DMS79 treated with DMSO at 0.1 percent for 48 hours (cell line): ENCODE measurements at places on chromosomes 4 and X.

- peak; percentile 1 for DNase-seq
Observed at GRCh38 chrX:45771560-45772340, 571.1 kb upstream of the DIPK2B start.

- DNase-seq = no peak
Observed at GRCh38 chrX:148913971-148914370, 413.6 kb downstream of the AFF2 start.

DNA sequence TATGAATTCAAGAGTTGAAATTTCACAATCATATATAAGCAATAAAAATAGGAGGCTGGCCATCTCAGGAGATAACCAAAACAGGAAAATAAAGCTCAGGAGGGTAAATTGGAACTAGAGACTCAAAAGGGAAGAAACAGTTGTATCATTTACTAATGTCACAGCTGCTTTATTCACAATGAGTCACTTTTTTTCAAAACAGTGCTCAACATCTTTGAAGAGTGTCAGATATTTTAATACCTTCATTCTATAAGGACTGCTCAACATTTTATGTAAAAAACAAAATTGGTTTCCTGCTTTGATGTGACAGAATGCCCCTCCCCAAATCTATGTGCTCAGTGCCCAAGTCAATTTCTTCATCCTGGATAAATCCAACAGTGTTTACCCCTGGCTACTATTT is 97.7 kb downstream of the DDX60 start:
- DNase-seq = no peak

DNA sequence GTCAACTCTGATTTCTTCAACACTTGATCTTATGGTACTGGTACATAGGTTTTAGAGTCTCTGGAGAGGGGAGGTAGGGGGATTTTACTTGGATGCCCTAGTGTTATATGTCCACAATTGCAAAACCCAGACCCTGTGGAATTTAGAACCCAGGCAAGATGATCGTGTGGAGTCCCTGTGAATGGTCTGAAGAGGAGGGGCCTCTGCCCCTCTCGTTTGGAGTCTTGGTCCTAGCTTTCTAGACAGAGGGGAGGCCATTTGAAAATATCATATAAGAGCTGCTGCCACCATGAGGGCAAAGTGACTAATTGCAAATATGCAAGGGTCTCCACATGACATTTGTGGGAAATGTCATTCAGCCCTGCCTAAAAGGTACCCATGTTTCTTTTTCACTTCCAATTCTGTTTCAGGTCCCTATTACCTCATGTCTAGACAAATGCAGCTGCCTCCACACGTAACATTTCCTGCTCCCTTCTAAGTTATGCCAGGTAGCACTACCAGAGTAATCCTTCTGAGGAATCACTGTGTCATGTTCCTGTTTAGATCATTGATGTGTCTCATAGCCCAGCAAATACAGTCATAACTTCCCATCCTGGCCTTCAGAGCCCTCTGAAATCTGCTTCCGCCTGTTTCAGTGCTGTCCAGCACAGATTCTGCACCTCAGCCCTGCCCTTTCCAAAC is 126.8 kb downstream of the KLHL8 start:
- peak; percentile 44 for DNase-seq

- DNase-seq = no peak
Observed at GRCh38 chrX:38166478-38167083, 54.1 kb downstream of the SRPX start.

DNA sequence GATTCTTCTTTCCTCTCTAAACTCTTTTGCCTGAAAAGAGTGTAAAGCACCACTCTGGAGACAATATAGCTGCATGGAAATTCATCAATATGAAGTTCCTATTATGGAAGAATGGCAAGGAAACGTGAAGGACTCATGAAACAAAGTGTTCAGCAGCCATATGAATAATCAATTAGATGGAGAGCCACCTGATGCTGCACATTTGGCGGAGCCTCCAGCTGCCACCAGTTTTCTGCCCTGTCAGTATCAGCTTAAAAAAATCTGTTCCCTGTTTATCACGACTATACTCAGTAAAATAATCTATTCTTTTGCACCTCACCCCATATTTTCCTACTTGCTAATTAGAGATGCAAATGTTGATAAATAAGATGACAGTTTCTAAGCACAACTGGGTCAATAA is 276.0 kb downstream of the UNC5C start:
- no peak for DNase-seq

- no peak for DNase-seq
Observed at GRCh38 chrX:13545726-13546125, 23.7 kb upstream of the EGFL6 start.

DNA sequence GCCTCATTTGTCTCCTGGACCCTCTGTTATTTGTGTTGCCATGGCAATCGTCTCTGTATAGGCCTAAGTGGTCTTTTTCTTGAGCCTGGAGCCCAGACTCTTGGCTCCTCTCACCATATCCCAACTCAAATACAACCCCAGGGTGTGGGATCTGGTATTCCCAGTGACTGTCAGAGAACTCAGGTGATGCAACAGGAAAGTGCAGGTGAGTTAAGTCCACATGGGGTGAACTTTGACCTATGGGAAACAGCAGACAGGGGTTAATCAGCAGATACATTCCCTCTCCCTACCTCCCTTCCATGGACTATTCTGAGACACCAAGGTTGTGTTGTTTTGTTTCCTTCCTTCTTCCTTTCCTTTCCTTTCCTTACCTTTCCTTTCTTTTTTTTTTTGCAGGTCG is 130.9 kb upstream of the RPS6KA3 start:
- DNase-seq = no peak

GRCh38 chr4:108377021-108377420 is 208.3 kb upstream of the LEF1 start:
- no peak for DNase-seq

DNA sequence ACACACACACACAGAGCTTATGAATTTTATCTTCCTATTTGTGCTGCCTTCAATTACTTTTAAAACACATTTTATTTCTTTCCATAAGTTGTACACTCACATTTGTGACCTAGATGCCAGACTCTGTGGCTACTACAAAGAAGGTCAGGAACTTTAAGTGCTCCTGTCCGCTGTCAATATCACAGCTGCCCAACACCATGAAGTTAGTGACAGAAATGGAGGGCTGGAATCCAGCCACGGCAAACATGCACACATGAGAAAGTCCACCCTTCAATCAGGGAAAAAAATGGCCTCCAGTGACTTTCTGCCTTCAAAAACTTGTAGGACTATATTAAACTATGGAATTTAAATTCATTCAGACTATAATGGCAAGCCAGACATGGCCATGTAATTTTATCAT is 334.4 kb upstream of the FSTL5 start:
- DNase-seq = no peak

DNA sequence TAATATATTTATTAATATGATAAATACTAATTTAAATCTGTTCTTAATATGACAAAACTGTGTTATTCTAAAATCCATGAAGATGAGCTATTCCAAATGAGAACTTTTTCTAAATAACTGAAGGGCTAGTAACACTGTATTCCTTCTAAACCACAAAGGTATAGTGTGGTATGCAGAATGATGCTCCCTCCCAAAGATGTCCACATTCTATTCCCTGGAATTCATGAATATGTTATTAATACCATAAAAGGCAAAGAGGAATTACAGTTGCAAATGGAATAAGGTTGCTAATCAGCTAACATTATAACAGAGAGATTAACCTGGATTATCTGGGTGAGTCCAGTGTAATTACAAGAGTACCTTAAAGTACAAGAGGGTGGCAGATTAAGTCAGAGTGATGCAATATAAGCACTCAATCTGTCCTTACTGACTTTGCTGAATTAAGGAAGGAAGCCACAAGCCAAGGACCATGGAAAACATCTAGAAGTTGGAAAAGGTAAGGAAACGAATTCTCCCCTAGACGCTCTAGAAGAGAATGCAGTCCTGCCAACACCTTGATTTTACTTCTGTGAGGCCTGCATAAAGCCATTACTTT is 20.7 kb upstream of the MAB21L2 start:
- DNase-seq = no peak

DNA sequence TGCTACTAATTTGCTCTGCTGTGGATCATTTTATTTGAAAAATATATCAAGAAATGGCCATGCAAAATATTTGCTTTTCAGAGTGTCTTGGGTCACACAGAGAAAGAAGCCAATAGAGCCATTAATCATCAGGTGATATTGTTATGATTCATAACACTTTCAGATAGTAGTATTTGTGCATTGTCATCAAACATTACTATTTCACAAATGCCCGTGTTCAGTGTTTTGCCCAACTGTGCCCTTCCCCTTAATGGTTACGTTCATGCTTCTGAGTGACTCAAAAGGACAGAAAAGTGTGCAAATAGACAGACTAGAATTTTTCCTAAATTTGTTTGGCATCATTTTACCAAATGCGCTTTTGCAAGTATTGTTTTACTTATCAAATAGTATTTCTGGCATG is 46.5 kb downstream of the PHOX2B start:
- no peak for DNase-seq

GRCh38 chr4:53195815-53196661 is 169.8 kb downstream of the SCFD2 start:
- no peak for DNase-seq

- DNase-seq = no peak
Observed at GRCh38 chr4:16706251-16706650, 192.2 kb downstream of the LDB2 start.

DNA sequence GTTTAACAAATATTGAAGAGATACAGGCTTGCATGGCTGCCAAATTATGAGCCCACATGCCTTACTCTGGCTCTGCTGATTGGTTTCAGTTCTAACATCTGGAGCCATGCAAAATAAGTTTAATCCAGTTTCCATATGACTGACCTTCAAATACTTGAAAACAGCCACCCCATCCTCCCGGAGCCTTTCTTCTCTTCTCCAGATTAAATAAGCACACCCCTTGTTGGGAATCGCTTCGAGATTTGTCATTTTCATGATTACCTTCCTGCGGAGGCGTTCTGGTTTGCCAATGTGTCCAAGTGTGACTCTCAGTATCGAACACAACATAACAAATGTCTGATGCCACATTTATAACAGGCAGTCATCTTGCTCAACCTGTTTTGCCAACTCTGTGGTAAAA is 101.6 kb upstream of the JADE1 start:
- DNase-seq = no peak

DNA sequence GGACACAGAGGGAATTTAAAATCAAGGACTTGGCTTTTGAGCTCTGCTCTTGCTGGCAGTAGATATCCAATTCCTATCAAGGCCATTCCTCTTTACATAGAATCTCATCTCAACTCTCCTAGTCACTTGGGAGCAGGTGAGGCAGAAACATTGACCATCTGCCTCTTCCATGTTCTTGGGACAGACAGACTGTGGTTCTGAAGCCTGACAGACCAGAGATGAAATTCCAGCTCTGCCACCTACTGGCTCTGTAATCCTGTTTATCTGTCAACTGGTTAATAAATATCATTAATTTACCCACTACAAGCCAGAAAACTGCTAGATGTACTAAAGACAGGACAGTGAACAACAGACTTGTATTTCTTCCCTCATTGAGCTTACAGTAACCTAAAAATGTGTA is 300.8 kb downstream of the ADGRL3 start:
- no peak for DNase-seq

DNA sequence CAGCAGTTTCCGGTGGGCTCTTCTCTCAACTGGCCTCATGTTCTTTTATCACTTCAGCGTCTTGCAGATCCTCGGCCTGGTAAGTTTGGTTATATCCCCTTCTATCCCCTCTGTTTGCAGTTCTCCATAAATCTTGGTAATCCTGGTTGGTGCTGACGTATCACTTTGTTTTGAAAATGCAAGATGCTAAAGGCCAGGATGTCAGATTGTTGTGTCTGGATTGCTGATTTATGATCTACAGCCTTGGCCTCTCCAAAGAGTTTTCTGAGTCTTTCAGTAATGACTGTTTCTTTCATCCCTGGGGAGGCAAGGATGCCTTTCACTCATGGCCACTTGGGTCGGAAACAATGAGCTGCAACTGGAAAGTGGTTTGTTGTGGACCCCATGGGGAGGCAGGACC is 146.4 kb downstream of the AMMECR1 start:
- DNase-seq = no peak

DNA sequence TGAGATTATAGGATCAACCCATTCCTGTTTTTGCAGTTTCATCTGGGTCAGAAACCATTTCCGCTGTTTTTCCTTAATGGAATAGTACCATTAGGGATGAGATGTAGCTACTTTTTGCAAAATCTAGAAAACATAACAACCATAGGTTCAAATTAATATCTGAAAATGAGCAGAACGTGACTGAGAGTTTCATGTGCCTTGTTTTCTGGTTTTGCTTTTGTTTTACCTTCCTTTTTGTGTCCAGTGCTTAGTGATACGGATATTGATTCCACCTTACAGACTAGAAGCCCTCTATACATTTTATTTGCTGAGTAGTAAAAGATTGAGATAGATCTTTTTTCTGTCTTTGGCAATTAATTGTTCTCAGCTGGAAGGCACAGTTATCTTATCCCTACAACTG is 46.5 kb downstream of the SNX25 start:
- no peak for DNase-seq

- DNase-seq = no peak
Observed at GRCh38 chr4:95411371-95412088, 137.2 kb downstream of the UNC5C start.

DNA sequence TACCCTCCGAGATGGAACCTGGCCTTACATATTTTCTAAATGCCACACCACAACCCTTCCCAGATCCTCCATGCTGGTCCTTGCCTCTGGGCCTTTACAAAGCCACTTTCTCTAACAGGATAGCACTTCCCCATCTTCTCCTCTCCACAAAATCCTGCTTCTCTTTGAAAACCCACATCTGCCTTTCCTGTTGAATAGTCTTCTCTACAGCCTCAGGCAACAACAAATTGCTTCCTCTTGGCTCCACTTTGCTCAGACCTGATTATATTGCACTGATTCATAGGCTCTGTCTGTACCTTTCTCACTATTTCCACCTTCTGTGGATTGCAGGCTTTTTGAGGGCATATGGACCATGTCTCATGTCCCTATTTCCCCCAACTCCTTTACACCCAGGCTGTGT is 203.7 kb upstream of the MBNL3 start:
- DNase-seq = no peak
